ENCODE measurements at places on chromosomes 16 and 17. TPM values are rescaled to one million over a fixed set of nuclear protein-coding genes. Genes with fewer than 3 reads are reported as not detected.

ADAP2 gene
- total RNA-seq, result 5.5 TPM

ABCA8 gene
- 66.8 TPM for total RNA-seq

ACSM2B gene
- not detected for total RNA-seq

KRT39 gene
- total RNA-seq, result 0.44 TPM

TMEM238L gene
- not detected for total RNA-seq

MT1H gene
- not detected for total RNA-seq

NHERF1 gene
- 21.2 TPM for total RNA-seq

TMEM235 gene
- total RNA-seq, result 1.8 TPM

FOXF1 gene
- 0.77 TPM for total RNA-seq

TP53TG3B gene
- not detected for total RNA-seq

SLC2A4 gene
- total RNA-seq, result 5.4 TPM

ATP2C2 gene
- total RNA-seq, result 2.1 TPM

TEKT1 gene
- total RNA-seq, result 2.3 TPM

CDRT4 gene
- total RNA-seq, result 6.7 TPM

P2RX1 gene
- total RNA-seq, result 1.0 TPM

KRTAP3-1 gene
- not detected for total RNA-seq

COPRS gene
- total RNA-seq, result 30.5 TPM

CNTNAP1 gene
- 20.9 TPM for total RNA-seq

FOXJ1 gene
- 1.6 TPM for total RNA-seq

TRIM72 gene
- total RNA-seq, result 7.6 TPM

PPP1R1B gene
- total RNA-seq, result 10.2 TPM

ACSM5 gene
- 0.66 TPM for total RNA-seq

ABCA9 gene
- total RNA-seq, result 12.8 TPM

MMP15 gene
- total RNA-seq, result 25.2 TPM

MAP2K3 gene
- total RNA-seq, result 15.3 TPM

SPIRE2 gene
- 16.1 TPM for total RNA-seq

TP53TG3 gene
- not detected for total RNA-seq

EVPLL gene
- 0.33 TPM for total RNA-seq

PYCARD gene
- 8.5 TPM for total RNA-seq

KRTAP4-5 gene
- total RNA-seq, result not detected

MNT gene
- total RNA-seq, result 14.8 TPM

MPV17L gene
- total RNA-seq, result 12.5 TPM

TRIM37 gene
- total RNA-seq, result 63.7 TPM

MT4 gene
- not detected for total RNA-seq

SLC6A2 gene
- total RNA-seq, result 9.0 TPM

ASPA gene
- 5.4 TPM for total RNA-seq

Measured in camera-type eye (tissue), 1 donor.